Osteocyte (in vitro differentiated cells): ENCODE measurements at places on chromosomes 6 and 20.

DNA sequence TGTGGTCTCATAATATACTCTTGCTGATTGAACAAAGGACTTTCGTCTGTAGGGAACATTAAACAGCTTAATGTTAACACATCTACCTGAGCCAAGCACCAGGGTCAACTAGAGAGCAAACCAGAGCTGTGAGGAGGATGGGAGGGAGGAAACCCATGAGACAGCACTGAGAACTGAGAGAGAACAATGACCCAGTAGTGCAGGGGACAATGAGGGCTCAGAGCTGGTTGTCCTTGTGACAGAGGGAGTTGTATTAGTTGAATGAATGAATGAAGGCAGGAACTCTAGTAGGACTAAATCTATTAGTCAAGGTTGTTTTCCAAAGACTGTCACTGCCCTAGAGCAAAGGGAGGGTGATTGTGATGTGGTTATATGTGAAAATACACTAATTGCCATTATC is 28.2 kb upstream of the GSTA4 start:
- DNase-seq: no peak

GRCh38 chr6:102458990-102459389 is 1065.5 kb downstream of the GRIK2 start:
- DNase-seq: no peak

DNA sequence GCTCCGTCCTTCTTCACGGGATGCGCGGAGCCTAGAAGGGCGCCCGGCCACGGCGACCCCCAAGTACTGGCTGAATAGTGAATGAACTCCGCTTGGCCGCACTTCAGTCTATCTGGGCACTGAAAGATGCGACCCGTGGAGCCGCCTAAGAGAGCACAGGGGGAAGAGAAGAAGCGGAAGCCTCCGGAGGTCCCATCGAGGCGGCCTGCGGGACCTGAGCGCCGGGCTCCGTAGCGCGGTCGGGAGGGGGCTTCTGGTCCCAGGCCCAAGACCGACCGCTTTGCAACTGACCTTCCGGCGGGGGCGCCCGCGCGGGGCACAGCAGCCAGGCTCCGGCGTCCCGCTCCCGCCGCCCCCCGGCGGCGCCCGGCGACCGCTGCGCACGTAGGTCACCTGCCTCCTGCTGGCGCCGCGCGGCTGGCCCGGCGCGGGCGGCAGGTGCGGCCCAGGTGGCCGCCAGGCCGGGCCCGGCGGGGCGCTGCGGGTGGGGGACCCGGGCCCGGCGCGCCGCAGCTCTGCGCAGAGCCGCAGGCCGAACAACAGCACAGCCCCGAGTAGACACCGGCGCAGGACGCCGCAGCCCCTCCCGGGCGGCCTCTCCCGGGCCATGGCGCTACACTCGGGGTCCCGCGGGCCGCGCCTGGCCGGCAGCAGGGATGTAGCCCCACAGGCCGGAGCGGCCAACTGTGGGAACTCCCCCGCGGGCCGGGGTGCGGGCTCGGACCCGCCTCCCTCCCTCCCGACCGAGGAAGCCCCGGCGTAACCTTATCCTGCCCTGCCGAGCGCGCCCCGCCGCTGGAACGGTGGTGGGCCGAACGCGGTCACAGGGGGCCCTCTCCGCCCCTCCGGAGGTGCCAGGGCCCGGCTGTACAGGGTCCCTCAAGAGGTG is at the start of gene METTL24:
METTL24 (minus strand) TSS at position 686 of the 889 bp plus-strand sequence; CDS start at position 609, 77 bp downstream.
- DNase-seq: no peak

GRCh38 chr20:46430921-46431712 is 24.7 kb upstream of the ELMO2 start:
- DNase-seq: peak; percentile 44

DNA sequence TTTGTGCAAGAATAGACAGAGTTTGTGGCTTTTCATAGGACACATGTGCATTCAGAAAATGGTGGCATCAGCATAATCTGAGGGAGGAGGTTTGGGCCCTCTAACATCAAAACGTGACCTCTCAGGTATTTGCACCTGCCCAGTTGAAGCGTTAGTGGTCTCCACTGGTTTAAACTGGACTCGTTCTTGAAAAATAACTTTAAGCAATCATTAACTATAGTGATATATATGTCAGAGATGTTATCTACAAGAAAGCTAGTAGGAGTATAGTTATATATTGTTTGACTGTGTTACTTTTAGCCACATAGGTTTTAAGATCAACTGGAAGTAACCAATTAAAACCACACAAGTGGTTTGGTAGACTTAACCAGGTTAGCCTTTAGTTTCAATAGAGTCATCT is 607.4 kb downstream of the MAFB start:
- DNase-seq: no peak

DNA sequence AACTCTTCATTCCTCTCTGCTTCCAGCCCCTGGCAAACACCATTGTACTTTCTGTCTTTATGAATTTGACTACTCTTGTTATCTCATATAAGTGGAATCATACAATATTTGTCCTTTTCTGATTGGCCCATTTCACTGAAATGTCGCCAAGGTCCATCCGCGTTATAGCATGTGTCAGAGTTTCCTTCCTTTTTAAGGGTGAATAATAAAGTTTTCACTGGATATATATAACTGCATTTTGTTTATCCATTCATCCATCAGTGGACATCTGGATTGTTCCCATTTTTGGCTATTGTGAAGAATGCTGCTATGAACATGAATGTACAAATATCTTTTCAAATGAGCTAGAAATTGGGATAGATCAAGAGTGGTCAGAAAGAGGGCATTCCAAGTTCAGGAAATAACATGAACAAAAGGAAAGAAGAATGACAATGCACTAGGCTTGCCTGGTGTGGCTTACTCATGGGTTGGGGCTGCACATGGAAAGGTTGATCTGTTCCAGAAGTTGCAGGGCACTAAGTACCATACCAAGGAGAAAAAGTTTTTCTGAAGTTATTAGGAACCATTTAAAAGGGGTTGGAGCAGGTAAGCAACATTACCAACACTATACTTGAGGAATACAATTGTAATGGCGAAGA is 10.0 kb upstream of the L3MBTL3 start:
- DNase-seq: no peak

DNA sequence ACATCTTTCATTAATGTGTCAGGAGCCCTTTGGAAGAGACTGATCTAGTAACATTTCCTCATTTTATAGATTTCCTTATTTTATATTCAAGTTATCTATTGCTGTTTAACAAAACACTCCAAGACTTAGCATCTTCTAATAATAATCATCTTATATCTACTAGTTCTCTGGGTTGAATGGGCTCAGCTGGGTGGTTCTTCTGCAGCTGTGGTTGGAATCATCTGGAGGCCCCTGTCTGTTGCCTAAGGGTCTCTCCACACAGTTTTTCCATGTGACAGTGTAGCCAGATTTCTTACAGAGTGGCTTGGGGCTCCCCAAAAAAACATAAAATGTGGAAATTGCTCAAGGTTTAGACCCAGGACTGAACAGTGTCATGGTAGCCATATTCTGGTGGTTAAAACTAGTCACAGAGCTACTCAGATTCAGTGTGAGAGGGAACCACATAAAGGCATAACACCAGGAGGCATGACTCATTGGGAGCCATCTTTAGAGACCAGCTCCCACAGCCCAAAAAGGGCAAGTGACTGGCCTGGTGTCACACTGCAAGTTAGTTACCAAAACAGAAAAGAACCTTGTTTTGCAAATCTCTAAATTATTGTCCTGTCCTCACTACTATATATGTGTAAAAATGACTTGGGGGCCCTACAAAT is 11.5 kb downstream of the SLC2A10 start:
- DNase-seq: no peak

GRCh38 chr6:136163260-136163659 is 86.9 kb downstream of the MTFR2 start:
- DNase-seq: no peak

DNA sequence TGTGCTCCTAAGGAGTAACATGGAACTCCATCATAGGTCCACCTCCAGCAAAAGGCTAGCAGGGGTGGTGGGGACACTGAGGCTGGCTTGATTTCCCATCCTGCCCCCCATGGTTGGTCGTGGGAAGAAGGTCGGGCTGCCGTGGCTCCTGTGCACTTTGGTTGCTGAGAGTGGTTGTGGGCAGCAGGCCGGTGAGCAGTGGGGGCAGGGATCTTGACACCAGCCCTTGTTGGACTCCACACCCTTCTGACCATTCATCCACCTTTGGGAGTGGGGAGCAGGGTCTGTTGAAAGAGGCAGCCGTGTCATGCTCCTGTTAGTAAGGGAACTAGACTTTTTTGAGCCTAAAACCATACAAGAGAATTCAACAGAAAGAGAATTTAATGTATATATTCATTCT is 175.2 kb downstream of the ARID1B start:
- DNase-seq: no peak

- no peak for DNase-seq
These were observed 901 bp upstream of the TMEM151B start for GRCh38 chr6:44269178-44269920.

- DNase-seq: no peak
These were observed 60.7 kb upstream of the BTN3A2 start for GRCh38 chr6:26304213-26304796.
